ENCODE measurements at places on chromosomes 2 and 18.

DNA sequence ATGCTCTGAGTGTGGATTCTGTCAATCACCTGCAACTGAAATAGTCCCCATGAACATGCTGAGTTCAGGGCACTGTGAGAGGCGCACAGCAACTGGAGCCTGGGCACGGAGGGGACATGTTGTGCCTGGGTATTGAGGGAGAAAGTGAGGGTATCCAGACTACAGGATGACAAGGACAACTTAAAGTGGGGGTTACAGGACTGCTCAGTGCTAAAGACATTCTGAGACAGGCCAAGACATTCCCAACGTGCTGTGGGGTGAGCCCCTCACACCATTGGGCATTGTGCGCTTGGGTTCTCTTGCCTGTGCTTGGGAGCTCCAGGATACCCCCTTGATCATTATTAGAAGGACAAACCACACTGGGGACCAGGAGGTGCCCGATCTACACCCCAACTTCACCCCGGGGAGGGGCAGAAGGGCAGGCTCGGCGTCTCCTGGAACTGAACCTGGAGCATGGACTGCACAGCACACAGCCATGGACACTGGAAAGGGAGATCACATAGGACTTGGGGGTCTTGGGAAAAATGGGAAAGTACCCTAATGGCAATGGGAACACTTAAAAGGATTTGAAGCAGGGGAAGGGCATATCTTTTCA lies 72.5 kb upstream of the HDAC4 start:
- no peak for DNase-seq

DNA sequence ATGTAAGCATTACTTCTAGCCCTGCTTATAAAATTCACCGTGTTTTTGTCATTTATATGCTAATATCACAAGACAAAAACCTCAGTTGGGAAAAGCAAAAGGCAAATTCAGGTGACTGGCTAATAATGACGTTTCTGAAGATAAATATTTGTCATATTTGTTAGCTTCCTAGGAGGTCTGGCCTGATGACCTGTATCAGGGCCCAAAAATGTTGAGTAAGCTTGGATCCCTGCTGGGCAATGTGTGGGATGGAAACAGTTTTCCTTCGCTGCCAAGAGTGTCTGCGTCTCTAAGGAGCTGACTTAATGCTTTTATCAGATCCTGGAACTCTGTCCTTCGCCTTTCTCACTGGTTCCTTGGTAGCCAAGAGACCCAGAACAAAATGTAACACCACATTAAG lies 230.1 kb upstream of the PXDN start:
- DNase-seq: peak; percentile 13

DNA sequence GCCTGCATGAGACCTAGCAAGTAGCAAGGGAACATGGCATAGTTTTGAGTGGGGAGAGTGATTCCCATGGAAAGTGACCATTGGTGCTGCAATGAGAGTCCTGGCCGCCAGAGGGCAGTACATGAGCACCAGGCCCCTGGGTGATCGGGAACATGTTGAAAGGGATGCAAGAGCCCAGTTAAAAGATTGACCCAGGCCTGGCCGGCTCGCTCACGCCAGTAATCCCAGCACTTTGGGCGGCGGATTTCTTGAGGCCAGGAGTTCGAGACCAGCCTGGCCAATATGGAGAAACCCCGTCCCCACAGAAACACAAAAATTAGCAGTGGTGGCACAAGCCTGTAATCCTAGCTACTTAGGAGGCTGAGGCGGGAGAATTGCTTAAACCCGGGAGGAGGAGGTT lies 22.2 kb downstream of the FAP start:
- peak; percentile 69 for DNase-seq

- DNase-seq: no peak
Measured at GRCh38 chr2:72011370-72011689, 136.3 kb downstream of the CYP26B1 start.

DNA sequence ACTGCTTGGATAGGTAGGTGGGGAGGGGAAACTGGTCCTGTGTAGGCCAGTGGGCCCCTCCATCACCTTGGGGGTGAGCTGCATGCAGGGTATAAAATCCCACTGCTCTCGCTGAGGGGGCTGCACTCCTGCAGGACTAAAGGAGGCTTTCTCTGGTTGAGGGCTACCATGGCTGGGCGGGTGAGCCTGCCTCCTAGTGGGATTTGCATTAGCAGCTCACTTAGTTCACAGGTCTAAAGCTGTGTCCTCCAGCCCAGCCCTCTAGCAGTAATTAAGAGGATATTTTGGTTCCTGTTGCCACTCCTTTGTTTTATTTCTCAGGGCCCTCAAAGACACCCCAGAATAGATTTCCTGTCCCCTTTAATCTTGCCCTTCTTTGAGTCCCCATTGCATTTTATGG lies 24.6 kb downstream of the TMEM127 start:
- no peak for DNase-seq

- no peak for DNase-seq
Measured at GRCh38 chr2:148926981-148927401, 52.0 kb downstream of the KIF5C start.

DNA sequence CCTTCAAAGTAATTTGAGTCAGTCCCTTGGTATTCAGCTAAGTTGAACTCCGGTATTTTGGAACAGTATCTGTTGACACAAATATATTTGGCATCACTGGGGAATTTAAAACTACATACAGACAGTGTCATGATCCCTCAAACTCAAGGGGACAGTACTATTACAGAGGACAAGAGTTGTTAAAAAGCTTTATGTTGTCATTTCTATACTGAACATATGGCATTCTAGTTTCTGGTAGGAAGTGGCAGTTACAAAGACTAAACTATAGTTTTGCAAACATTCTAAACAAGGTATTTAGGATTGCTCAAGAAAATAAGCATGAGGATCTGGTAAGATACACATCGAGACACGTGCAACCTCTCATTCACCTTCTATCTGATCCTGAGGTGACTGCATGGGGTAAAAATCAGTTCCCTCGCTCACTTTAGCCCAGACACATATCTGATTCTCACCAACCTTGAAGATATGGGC lies 16.6 kb upstream of the CCNYL1 start:
- DNase-seq: no peak

- DNase-seq: peak; percentile 62
Measured at GRCh38 chr2:44981714-44982108, 27.5 kb downstream of the SIX2 start.

GRCh38 chr2:45496869-45497268 lies 114.2 kb downstream of the SRBD1 start:
- DNase-seq: no peak

DNA sequence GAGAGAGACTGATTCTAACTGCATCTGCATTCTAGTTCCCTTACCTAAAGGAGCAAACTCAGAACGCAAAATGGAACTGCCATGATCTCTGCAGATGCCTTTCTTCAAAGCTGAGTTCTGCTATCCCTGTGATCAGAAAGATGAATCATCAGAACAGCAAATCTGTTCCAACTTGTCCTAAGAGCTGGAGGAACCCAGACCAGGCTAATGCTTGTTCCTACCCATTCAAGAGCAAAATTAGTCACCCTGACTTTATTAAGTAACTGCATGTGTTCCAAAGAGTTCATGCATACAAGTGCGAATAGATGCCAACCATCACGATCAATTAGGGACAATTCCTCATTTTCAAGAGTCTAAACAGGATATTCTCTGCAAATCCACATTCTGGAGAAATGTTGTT lies 46.5 kb downstream of the MBP start:
- DNase-seq: no peak

DNA sequence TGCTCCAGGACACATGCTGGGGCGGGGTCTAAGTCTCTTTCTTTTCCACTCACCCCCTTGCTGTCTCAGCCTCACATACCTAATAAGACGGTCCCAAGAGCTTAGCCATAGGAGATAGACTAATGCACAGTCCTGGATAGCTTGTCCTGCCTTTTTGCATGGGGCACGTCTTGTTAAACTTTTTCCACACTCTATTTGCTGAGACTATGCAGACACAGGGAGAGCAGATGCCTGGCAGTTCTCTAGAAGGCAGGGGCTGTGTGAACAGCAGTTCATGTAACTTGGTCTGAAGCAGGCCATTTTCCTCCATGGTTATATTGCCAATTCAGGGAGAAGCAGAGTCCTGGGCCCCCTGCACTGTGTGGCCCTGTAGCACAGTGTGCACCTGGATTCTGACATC lies 142.1 kb downstream of the SEPTIN10 start:
- no peak for DNase-seq

DNA sequence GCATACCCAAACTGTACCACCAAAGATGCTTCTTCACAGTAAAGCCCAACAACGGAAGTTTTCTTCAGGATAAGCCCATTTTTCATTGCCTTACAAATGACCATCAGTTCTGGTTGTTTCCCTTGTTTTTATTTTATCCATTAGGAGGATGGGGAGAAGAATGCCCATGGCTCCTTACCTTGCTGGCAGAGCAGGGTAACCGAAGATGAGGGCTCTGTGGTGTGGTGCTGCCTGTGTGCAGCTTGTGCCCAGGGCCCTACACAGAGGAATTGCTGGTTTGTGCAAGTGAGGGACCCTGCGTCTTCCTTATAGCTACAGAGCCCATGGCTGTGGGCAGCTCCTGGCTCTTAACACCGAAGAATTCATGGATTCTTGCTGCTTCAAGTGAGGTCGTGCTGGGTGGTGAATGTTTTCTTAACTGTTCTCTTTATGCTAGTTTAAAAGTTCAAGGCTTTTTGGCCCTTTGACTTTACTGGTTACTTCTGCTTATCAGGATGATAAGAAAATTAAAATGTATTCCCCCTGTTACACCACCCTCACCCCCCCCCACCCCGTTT lies 110.6 kb downstream of the MAP4K4 start:
- DNase-seq: no peak

- DNase-seq: no peak
Measured at GRCh38 chr2:186569897-186570296, 20.0 kb upstream of the ITGAV start.

DNA sequence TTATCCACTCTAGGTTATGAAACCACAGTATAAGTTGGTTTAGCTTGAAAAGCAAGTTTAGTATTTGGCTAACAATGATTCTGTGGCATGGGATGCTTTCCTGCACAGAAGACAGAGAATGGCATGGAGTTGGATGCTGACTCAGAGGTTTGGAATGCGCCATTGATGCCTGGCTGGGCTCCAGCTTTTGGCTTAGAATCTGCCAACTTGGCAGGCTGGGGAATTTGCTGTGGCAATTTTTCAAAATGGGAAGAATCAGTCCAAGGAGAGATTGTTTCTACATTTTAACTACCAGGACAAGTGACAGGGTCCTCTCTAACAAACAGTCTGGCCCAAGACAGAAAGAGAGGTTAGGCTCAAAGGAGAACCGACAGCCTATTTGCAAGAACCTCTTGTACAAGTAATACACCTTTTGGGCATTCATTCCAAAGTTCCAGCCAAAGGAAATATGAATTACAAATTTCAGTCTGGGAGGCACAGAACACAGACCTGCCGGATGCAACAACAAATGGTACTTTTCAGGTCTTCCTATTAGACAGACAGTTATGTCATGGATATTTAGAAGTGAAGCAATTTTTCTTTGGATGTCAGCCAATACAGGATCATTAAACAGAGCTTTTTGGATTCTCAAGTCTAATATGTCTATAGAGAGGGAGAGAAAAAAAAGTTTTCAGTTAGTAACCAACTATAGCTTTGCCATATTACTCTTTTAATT lies 1027.7 kb downstream of the TMEM182 start:
- peak; percentile 24 for DNase-seq

GRCh38 chr2:149629026-149629425 lies 41.5 kb upstream of the MMADHC start:
- DNase-seq: no peak

- peak; percentile 2 for DNase-seq
Measured at GRCh38 chr2:187360286-187360685, 87.8 kb downstream of the CALCRL start.

DNA sequence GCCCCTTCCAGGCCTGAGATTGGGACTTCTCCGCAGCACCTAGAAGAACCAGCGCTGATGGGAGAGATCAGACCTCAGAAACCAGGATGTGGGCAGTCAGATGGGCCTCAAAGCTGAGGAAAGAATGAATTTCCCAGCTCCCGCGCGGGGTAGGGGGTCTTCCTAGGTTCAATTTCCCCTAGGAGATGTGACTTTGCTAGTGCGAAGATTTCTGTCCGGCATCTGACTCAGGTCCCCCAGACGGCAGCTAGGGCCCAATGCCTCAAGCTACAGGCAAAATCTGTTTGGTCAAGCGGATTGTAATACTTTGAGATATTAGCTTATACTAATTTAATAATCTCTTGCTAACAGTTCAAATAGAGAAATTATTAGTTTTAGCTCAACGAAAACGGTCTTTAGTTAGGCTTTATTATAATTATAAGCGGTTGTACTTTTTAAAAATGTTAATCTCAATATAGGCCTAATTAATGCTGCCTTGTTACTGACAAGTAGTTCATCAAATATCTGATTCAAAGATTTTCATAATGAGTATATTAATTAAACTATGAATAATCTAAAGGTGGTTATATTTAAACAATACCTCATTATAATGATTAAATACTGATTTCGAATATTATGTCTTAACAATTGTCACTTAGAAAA lies 5.8 kb downstream of the DLX1 start:
- DNase-seq: no peak

GRCh38 chr2:218063896-218064295 lies 5.2 kb upstream of the RUFY4 start:
- DNase-seq: no peak

GRCh38 chr2:84849271-84849952 lies 31.5 kb downstream of the TRABD2A start:
- no peak for DNase-seq

- DNase-seq: no peak
Measured at GRCh38 chr2:132681766-132682165, 11.8 kb upstream of the LYPD1 start.

DNA sequence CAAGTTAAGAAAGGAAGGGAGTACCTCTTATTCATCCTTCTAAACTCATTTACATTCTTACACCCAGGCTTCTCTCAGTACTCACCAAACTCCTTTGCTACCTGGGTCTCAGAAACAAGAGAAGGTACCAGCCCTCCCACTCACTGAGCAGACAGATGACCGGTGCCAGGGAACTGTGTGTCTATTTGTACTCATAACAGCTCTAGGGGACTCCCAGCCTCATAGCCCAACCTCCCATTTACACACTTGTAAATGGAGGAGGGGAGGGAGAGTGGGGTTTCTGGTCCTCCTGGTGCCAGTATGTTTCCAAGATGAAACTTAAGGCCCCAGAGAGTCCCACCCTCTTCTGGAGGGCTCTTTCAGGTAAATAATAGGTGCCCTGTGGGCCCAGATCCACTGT lies 42.8 kb upstream of the SIGLEC15 start:
- DNase-seq: no peak

Data from RKO (cell line).